ENCODE measurements at places on chromosomes 7 and 10. TPM values are rescaled to one million over a fixed set of nuclear protein-coding genes. Genes with fewer than 3 reads are reported as not detected.

Gene DNA2
- total RNA-seq: 9.9 TPM

Gene COX15
- total RNA-seq: 8.1 TPM

DNA sequence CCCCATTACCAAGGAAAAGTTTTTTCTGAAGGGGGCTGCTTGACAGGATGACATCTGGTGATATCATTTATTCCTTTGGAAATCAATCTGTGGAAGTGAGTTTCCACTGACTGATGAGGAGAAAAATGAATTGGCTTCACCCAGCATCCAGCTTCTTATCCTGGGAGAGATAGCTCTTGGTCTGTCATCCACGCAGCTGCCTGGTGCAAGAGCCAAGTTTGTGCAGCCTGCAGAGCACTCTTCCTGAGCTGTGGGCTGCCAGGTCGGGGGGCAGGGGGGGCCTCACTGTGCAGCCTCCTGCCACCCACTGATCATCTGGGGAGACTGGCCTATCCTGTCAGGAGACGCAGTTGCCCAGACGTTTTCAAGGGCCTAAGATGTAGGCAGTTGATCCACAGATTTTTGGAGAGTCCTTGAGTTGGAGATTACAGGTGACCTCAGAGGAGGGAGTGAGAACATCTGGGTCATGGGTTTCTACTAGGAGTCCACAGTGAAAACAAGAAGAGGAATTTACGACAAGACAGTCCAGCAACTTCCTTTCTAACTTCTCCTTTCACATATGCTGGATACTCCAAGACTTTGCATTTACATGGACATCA, 75.4 kb downstream of the EGFR start:
- DNase-seq: no peak

DNA sequence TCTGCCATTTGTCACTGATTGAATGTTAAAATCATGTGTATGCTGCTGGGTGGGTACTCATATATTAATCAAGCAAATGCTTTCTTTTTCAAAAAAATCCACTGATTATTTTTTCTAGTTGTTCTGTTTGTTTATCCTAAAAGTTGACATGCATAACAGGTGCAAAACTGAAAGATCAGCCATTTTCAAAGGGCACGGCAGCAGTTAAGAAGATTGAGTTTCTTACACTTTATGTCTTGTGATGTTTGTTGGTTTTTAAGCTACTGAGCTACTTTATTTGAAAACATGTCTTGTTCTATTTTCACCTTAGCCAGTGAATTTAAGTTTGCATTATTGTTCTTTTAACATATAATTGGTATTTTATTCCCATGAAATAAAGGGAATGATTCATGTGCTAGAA, 45.8 kb downstream of the PPP1R3A start:
- no peak for DNase-seq

DNA sequence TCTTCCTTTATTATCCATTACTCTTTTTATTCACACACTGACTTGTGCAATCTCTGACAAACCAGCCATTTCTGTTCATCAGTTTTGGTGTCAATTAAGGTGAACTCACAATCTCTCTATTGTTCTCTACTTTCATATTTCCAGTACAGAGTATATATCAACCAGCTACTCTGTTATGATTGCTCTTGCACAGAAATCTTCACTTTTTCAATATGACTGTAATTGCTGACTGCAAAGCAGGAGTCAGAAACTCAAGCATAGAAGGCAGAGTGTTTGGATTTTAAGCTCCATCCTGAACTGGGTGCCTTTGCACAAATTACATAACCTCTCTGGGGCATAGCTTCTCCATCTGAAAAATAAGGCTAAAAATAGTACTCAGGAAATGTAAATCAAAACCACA, 1042.0 kb downstream of the GRM8 start:
- DNase-seq: no peak

Gene MYPN
- total RNA-seq: not detected

GRCh38 chr10:111475720-111476119, 398.9 kb downstream of the ADRA2A start:
- DNase-seq: no peak

DNA sequence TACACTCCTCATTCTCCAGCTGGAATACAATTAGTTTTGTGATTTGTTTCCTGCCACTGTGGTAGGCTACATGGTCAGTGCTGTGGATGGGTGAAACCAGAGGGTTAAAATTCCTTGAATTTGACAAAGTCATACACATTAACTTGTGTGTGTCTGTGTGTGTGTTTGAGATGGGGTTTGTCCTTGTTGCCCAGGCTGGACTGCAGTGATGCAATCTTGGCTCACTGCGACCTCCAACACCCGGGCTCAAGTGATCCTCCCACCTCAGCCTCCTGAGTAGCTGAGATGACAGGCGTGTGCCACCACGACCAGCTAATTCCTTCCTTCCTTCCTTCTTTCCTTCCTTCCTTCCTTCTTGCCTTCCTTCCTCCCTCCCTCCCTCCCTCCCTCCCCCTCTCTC, 24.8 kb upstream of the GIMAP8 start:
- DNase-seq: no peak

Gene PON1
- total RNA-seq: not detected

Measured in CD8-positive, alpha-beta T cell (primary cell).